Kidney tubule cell (primary cell): ENCODE measurements at places on chromosomes 2 and 18.

GRCh38 chr18:63162271-63163014 lies 157.1 kb downstream of the BCL2 start:
- no peak for DNase-seq

- no peak for DNase-seq
These were observed 398.6 kb upstream of the CDH7 start for GRCh38 chr18:65352186-65352585.

DNA sequence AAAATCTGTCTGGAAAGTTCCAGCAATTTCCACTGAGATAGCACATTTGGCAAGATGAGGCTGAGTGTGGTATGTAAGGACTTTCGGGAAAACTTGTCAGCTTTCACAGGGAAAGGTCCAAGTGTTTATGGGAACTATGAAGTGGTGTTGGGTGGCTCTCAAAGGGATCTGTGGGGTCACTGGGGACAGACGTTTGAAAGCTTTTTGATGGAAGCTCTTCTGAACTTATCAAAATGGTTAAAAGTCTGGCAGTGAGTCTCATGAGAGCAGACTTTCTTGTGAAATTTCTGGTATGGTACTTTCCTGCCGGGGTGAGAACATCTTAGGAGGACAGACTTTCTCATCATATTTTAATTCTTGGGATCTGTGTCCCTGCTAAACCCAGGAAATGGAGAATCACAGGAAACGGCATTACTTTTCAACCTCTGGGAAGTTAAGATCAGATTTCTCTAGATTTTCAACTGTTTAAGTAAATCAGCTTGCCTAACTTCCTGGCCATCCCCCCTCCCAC lies 546.3 kb upstream of the ZEB2 start:
- no peak for DNase-seq

DNA sequence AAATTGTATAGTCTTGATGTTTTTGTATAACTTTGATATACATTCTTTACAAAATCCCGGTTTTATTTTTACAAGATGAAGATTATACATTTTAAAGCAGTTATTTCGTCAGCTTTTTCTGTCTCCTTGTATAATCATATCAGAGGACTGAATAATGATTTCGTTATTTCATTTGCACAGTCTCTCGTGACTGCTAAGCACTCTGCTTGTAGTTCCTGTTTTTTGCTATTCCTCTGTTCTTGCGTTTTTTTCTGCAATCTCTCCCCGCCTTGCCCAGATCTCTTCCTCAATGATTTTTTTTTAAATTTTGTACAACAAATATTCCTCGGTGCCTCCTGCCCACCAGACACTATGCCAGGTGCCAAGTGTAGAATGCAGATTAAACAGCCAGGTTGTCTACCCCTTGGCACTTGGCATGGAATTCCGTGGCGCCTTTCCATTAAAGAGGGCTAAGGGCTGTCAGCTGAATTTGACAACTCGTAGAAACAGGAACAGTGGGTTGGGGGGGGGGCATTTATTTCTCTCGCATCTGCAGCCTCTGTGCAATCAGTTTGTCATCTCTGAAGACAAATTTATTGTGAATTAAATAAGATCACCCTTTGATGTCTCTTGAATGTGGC lies 69.6 kb downstream of the KLHL29 start:
- no peak for DNase-seq

DNA sequence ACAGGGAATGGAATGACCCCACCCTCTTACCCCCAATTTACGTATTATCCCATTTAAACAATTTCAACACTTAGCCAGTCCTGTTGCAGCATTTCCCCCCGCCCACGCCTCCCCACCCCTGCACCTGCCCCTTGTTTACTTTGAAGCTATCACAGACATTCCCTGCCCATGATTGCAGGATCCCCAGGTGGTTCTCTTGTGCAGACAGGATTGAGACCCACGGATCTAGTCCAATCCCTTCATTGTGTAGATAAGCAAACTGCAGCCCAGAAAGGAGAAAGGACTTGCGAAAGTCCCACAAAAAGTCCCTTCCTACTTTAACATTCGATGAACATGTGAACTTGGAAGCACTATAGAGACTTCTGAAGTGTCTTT lies 38.9 kb downstream of the TMEM17 start:
- no peak for DNase-seq
